COLO829 (cell line): ENCODE measurements at places on chromosomes 2 and 18.

- no peak for DNase-seq
Measured at GRCh38 chr18:46320928-46321711, 216.9 kb downstream of the HAUS1 start.

GRCh38 chr2:1509271-1510065, 96.2 kb downstream of the TPO start:
- DNase-seq: no peak

GRCh38 chr2:158021226-158021625, 80.5 kb upstream of the UPP2 start:
- DNase-seq: no peak

- DNase-seq: no peak
Measured at GRCh38 chr2:148048475-148049221, 27.8 kb downstream of the MBD5 start.

- no peak for DNase-seq
Measured at GRCh38 chr2:217065695-217066405, 206.0 kb upstream of the TNP1 start.

DNA sequence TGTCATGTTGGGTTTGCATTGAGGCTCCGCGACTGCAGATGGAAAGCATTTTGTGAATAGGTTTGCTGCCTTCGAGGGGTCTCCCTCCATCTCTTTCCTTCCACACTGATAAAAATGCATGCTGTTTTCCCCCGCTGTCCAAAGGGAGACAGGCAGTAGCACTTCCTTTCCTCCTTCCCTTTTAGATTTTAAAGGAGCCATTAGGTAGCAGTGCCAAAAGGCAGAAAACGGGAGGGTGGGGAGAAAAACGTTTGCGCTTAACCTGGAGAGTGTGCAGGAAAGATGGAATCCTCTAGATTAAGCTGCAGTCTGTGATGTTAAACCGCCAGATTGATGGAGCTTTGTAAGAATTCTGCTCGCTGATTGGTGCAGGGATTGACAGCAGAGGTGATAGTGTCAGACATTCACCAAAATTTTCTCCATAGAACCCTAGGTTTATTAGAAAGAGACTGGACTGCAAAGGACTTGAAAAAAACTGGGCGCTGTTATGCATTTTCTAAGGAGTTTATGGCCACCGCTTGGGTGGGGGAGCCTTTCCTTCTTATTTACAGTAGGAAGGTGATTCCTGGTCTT, 688 bp downstream of the MAPRE2 start:
- no peak for DNase-seq

DNA sequence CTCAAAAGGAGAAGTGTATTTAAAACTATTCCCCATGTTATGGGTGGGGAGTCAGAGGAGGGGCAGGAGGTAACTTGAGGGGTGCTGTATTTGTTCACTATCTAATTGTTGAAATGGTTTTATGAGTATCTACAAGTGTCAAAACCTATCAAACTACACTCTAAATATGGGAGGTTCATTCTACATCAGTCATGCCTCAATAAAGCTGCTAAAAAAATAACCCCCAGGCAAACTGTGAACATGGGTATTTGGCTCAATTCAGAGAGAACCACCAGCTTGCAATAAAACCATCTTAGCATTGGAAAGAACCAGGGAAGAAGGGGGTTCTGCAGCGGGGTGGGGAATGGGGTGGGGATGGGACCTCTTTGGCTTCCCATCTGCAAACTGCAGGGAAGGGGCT, 176.0 kb upstream of the SMAD2 start:
- no peak for DNase-seq

- no peak for DNase-seq
Measured at GRCh38 chr18:11955239-11956029, 25.9 kb upstream of the IMPA2 start.

DNA sequence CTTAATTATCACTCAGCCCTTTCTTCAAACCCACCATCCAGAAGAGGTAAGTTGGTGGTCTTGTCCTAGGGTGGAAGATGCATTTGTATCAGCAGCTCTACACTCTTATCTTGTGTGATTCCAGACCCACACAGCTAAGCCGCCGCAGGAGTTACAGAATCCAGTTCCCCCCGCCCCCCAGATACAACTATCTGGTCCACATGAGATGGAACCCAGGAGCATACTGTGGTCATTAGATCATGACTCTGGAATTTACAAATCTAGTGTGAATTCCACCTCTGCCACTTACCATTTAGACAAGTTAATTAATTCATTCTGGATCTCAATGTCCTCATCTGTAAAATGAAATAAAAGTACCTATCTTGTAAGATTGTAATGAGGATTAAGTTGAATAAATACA, 486.4 kb downstream of the BCL11A start:
- DNase-seq: no peak

DNA sequence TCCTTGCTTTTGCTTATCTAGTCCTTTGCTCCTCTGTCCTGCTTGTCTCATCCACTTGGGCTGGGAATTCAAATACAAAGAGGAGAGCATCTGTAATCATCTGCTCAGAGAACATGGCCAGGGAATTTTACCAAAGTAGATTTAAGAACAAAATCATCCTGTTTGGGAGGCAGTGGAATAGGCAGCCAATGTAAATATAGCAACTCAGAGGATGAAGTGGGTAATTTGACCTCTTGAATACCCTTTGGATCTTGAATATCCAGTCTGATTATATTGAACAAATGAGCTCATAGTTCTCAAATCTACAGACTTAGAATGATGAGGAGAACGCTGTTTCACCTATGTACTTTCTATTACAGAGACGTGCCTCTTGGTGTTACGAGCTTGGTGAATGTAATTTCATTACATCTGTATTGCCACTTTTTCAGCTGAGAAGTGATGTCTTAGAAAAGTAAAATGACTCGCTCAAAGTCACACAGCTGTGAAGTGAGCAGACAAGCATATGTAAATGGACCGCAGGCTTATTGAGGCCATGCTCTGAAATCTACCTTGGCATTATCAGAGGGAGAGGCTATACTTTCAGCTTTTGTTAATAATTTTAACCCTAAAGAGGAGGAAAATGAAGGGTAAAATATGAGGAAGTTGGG, 266.3 kb downstream of the MTX2 start:
- no peak for DNase-seq

DNA sequence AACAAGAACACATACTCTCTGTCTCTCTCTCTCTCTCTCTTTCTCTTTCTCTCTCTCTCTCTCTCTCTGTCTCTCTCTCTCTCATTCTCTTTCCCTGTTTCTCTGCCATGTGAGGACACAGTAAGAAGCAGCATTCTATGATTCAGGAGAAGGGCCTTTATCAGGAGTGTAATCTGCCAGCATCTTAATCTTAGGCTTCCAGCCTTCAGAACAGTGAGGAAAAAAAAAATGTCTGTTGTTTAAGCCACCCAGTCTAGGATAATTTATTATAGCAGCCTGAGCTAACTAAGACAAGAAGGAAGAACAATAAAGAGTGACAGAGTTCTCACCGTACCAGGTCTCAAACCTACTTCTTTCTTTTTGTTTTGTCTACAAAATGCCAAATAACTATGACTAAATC, 399.4 kb downstream of the SOCS6 start:
- no peak for DNase-seq

GRCh38 chr2:86764661-86765309, 25.9 kb downstream of the CD8A start:
- DNase-seq: peak; percentile 64

- DNase-seq: no peak
Measured at GRCh38 chr2:238231251-238231793, 8.5 kb downstream of the HES6 start.

- DNase-seq: peak; percentile 82
Measured at GRCh38 chr2:135337071-135337470, 193.9 kb downstream of the ZRANB3 start.

- DNase-seq: no peak
Measured at GRCh38 chr2:238433300-238433915, 6.7 kb downstream of the ASB1 start.

- DNase-seq: no peak
Measured at GRCh38 chr18:60163622-60164021, 209.0 kb downstream of the MC4R start.

GRCh38 chr2:101135412-101136296, 15.5 kb downstream of the TBC1D8 start:
- no peak for DNase-seq

DNA sequence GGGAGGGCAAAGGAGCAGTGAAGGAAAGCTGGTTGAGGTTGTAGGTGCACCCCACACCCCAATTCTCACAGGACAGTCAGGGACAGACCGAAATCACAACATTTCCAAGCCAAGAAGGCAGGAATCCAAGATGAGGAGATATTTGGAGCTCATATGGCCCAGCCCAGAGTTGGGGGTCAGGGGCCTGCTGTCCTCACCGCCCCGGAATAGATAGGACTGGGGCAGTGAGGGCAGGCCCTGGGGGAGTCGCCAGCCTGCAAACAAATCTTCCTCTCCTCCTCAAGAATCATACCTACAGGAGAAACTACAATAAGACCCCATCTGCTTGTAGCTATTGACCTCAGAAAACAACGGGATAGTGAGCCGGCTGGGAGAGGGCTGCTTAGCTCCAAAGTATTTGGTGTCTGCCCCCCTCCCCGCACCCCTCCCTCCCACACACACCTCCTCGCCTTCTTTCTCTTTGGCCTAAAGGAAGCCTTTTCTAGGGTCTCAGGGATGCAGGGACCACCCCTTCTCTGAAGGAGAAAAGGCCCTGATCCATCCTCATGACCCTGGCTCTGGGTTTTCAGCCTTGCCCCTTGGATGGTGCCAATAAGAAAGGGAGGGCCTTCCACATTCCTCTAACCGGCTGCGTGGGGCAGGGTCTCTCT, 3.8 kb downstream of the EN1 start:
- no peak for DNase-seq

GRCh38 chr2:126154256-126154785, 501.6 kb upstream of the GYPC start:
- peak; percentile 28 for DNase-seq

DNA sequence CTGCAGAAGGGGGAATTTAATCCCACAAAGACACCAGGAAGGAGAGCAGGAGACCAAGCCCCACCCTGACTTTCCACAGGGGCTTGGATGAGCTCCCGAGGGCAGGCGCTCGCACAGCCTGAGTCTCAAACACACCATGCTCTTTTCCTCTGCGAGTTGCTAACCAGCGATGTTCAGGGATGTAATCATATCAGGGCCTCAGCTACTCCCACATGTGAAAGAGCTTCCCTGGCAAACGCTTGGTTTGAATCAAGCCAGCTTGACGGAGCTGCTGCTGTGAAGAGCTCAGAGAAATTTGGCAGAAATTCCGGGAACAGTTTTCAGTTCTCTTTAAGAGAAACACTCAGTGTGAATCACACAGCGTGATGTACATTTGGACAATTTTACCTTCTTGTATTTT, 385.8 kb downstream of the GALR1 start:
- DNase-seq: no peak

DNA sequence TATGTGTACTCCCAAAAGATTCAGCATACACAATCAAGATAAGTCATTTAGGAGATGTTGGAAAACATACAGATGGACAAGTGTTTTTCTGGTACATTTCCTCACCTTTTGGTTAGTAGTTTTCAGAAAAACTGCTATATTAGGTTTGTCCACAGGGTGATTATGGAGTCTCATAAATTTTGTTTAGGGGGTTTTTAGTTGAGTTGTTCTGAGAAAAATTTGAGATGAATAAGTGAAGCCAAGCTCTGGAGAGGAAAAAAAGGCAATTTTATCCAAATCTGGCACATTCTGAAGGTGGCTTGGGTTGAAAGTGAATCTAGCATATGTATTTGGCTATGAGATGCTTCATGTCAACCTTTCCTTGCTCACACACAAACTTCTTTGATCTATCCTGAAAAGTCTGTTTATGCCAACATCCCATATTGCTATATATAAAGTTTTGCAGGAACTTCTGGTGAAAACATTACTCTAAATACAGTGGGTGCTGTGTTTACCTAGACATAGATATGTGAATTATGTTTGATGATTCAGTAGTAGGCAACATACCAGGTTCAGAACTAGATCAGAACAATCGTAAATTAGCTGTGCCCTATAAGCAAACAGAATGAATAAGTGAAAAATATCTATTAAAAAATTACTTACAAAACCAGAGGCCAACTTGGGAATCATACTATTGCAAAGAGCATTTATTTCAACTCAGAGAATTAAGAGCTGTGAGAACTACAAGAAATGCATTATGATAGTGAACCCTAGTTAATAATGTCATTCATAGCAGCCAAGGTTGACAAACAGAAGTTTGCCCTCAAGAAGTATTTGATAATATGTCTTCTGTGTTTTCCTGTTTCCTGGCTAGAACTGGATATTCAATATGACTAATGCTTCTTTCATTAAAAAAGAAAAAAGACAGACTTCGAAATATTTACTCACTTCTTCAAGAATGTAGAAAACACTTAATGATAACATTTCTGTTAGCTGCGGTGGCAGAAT, 552.0 kb downstream of the IRS1 start:
- DNase-seq: peak; percentile 77

DNA sequence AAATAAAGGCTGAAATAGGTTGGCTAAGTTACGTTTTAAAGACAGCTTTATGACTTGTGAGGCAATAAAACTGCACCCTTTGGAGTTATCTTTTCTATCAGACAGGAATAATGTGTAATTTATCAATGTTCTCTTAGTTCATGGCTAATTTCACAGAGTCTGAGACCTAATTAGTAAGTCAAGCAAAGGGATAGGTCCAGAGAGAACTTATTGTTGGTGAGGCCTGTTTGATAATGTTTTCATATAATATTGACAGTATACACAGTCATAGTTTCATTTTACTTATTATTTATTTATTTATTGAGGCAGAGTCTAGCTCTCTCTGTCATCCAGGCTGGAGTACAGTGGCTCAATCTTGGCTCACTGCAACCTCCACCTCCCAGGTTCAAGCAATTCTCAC, 1.9 kb upstream of the IL36RN start:
- no peak for DNase-seq

GRCh38 chr2:25772078-25772477, 98.7 kb upstream of the DTNB start:
- DNase-seq: no peak

DNA sequence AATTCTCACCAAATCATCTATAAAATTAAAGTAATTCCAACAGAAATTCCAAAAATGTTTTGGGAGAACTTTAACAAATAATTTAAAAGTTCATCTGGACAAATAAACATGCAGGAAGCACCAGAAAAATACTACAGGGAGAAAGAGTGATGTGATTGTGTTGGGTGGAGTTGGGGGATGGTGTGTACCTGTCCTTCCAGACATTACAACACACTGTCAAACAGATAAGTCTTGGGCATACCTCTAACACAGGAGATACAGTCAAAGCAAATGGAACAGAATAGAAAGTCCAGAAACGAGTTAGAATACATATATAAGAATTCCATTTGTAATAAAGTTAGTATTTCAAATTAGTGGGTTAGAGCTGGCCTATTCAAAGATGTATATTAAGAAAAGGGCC, 22.6 kb downstream of the METTL8 start:
- no peak for DNase-seq

GRCh38 chr18:67216846-67217245, 299.7 kb downstream of the DSEL start:
- DNase-seq: no peak

DNA sequence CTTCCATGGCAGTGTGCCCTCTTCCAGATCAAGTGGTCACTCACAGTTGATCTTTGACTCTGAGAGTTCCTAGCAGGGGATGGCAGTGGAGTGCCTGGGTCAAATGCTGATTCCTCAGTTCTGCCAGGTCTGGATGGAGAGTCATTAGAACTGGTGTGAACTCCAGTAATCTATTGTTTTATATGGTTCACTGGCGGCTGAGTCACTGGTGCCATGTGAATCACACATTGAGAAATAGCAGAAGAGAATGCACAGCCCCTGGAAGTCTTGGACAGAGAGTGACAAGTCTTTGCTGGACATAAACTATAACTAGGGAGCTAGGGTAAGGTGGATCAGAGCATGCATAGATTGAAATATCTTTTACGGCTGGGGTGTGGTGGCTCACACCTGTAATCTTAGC, 86.9 kb downstream of the EIF2AK3 start:
- DNase-seq: no peak
